DMS79 (cell line): ENCODE measurements at places on chromosomes 4 and X.

DNA sequence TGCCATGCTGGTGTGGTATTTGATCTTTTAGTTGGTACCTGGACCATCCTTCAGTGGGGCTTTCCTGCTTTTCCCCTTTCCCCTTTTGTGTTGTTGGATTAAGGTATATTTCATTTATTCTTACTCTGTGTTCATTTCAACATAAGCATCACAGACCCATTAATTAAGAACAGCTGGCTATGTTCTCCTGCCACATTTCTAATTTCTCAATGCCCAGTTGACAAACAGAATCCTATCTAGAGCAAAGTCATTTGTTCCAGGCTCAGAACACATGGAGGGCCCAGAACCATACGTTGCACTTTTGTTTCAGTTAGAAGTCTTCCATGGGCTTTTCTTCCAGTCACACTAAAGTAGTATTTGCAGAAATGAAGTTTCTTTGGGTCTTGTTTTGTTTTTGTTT lies 46.1 kb upstream of the EOLA2 start:
- DNase-seq: no peak

- no peak for DNase-seq
Observed at GRCh38 chr4:156999175-156999517, 27.5 kb upstream of the PDGFC start.

GRCh38 chrX:19137067-19137466 lies 14.8 kb upstream of the ADGRG2 start:
- no peak for DNase-seq

DNA sequence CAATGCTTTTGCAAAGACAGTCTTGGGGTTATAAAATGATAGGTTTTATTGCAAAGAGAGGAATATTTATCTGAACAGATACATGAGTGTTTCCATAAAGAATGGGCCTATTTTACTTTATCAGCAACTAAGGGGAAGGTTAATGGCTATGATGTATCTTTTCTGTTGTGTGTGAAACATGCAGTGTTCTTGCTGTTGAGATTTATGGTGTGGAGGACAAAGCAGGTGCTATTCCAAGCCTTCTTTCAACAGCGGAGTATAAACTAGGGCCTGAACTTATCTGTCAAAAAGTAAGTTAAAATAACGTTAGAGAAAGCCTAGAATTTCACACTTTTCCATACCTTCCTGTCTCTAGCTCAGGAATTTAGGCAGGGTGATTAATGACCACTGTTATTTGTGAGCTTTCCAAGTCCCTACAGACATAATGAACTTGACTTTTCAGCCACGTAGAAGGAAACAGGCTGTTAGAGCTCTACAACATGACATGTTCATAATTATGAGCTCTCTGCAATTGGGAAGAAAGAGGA lies 411.4 kb downstream of the IL1RAPL1 start:
- DNase-seq: no peak
